GM12891 (cell line): ENCODE measurements at places on chromosomes 7 and 10.

- DNase-seq = no peak
These were observed 107.1 kb downstream of the ABLIM1 start for GRCh38 chr10:114550756-114551635.

DNA sequence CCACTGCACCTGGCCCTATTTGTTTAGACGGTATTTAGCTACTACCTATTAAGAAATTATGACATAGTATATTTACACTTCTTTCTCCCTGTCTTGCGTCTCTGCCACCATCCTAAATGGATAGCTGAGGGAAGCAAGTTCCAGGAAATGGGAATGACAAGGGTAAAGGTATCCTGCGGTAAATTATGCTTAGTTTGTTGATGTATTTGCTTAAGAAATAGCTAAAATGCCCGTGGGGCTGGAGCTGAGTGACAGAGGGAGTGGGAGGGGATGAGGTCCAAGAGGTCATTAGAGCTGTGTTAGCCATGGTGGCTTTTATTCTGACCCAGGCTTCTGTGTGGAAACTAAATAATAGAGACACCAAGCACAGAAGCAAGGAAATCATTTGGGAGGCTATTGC, 29.0 kb upstream of the UBE2D1 start:
- no peak for DNase-seq

GRCh38 chr7:157493776-157494175, 157.0 kb downstream of the DNAJB6 start:
- DNase-seq = no peak

DNA sequence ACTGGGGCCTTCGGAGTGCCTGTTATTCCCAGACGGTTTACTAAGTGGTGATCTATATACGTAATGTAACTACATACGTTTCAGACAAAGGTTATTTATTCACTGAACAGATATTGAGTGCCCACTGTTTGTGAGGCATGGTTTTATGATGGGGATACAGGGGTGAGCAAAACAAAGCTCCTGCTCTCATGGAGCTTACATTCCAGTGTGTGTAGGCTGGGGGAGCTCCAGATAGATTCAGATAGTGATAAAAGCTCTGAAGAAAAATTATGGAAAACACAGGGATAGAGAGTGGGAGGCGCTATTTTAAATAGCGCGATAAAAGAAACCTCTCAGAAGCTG, 466 bp upstream of the DNAJB12 start:
- no peak for DNase-seq

- peak; percentile 46 for DNase-seq
These were observed at the start of gene KLF14 for GRCh38 chr7:130733931-130734814. Gene KLF14 (minus strand): TSS chr7:130734207. CDS start chr7:130734033, 174 bp downstream.

GRCh38 chr7:12649348-12649747, 38.1 kb upstream of the ARL4A start:
- no peak for DNase-seq

GRCh38 chr7:105268511-105269392, 120.0 kb downstream of the SRPK2 start:
- no peak for DNase-seq

- no peak for DNase-seq
These were observed 43.6 kb downstream of the CCSER2 start for GRCh38 chr10:84371944-84372343.

DNA sequence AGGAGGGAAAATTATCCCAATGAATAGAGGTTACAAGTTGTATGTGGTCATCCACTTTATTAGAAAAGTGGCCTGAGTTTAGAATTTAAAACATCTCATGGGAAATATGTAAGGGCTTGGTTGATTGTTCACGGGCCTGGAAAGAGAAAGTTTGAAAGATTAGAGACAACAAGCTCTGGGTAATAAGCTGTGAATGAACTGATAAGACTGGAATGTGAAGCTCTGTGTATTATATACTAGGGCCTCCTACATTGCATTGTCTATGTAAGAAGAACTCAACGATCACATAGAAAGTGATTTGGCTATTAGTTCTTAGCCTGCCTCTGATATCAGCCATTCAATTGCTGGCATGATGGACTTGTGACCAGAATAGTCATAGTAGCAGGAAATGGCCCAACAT, 199.2 kb upstream of the MAGI2 start:
- no peak for DNase-seq

- DNase-seq = no peak
These were observed 7.0 kb upstream of the RPEL1 start for GRCh38 chr10:103238506-103239252.
